Pancreas (tissue), 10 donors: ENCODE measurements at places on chromosomes 13 and 19.

DNA sequence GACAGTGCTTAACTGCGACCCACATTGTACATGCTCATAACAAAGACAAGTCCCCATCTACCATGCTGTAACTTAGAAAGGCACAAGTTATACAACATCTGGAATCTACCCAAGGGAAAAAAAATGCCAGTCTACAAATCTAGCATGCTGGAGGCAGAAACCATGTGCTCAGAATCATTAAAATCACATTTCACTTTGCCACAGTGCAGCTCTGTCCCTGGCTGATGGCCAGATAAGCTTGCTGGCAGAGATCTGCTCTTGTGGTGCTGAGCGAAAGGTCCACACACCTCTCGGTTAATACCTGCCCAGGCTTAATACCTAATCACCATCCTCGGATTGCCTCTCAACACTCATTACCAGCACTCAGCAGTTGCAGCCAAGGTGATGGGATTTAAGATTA lies 74.1 kb upstream of the UQCRFS1 start:
- no peak for DNase-seq

GRCh38 chr19:45663800-45664199 lies 4.2 kb upstream of the GIPR start:
- DNase-seq, result no peak

DNA sequence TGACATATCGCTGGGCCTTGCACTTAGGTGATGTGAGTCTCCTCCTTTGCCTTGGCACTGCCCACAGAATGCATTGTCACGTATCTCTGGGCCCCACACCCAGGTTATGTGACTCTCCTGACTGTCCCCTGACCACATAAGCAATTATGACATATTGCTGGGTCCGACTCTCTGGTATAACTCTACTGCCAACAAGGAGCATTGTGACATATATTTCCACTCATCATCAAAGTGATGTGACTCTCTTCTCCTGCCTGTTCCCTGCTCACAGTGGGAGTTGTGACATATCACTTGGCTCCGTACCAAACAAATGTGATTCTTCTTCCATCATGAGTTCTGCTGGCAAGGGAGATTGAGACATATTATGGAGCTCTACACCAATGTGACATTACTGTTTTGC lies 15.4 kb upstream of the ZNF681 start:
- no peak for DNase-seq

DNA sequence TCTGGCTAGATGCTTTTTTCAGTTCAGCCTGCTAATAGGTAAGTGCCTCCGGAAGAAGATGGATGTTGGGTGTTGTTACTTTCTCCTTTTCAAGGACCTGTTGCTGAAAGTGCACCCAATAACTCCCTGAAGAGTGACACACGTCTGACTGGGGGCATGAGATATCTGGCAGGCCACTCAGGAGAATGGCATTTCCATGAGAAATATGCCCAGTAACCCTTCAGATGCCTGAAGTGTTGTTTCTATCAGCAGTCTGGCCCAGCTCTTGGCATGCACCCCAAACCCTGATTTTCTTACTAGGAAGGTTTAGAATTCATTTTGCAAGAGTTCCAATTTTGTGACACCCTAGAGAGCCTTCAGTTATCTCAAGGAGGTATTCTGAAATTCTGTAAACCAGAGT lies 71.5 kb downstream of the ARHGAP35 start:
- DNase-seq, result no peak

GRCh38 chr19:1902923-1903322 lies 2.3 kb upstream of the ADAT3 start:
- DNase-seq, result no peak

- DNase-seq, result no peak
Observed at GRCh38 chr13:106755542-106755941, 187.6 kb upstream of the ARGLU1 start.

GRCh38 chr19:21680671-21681070 lies 86.7 kb downstream of the ZNF100 start:
- no peak for DNase-seq

GRCh38 chr13:47046706-47047105 lies 149.9 kb upstream of the HTR2A start:
- no peak for DNase-seq

- no peak for DNase-seq
Observed at GRCh38 chr13:20106742-20107141, 54.1 kb downstream of the GJA3 start.

DNA sequence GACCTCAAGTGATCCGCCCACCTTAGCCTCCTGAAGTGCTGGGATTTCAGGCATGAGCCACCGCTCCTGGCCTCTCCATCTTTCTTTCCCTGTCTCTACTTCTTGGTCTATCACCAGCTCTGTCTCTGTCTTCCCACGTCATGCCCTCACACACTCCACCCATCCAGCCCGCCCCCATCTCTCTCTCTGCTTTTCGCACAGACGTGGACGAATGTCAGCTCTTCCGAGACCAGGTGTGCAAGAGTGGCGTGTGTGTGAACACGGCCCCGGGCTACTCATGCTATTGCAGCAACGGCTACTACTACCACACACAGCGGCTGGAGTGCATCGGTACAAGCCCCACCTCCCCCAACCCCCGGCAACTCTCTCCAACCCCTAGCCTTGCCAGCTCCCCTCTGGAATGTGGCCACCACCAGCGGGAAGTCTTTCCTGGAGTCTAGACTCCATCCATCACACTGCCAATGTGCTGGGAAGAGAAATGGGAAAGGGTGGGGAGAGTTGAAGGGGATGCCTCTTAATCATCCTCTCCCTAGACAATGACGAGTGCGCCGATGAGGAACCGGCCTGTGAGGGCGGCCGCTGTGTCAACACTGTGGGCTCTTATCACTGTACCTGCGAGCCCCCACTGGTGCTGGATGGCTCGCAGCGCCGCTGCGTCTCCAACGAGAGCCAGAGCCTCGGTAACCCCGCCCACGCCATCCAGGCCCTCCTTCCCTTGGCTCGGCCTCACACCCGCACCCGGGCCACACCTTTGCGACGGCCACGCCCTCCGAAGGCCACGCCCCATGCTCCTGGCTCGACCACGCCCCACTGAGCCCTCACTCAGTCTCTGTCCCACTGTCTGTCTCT lies 22.5 kb downstream of the LTBP4 start:
- no peak for DNase-seq

GRCh38 chr19:18733196-18733647 lies 49.7 kb downstream of the CRTC1 start:
- no peak for DNase-seq

DNA sequence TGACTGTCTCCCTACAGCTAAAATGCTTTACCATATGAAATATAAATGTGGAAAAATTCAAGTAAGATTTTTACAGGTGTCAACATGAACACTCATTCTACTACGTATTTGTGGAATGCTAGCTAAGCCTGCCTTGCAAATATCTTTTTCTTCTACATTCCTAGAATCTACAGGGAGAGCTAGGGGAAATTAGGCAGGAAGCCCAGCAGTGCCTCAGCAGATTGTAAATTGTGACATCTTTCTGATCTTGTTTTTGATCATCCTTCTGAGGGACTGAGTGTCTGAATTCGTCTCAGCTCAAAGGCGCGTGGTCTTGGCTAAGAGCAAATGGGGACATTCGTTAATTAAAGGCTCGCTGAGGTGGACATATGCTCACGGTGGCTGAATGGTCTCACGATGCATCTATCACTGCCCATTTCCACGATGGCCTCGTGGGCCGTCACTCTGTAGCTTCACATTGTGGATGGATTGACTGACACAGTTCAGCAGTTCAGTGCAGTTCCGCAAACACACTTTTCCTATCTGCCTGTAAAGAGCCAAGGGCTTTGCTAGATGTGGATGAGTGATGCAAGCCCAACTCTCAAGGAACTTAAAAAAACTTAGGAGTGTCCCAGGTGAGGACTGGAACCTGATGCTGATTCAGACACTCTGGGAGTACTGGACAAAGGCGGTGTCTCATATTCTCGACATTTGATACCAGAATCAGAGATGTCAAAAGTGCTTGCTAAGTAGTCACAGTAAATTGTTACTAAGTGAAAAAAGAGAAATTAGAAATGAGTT lies 562.5 kb downstream of the EFNB2 start:
- no peak for DNase-seq

GRCh38 chr19:6020972-6021805 lies 43.2 kb upstream of the RANBP3 start:
- DNase-seq, result peak; percentile 26
